ENCODE measurements at places on chromosomes 16 and 17. TPM values are rescaled to one million over a fixed set of nuclear protein-coding genes. Genes with fewer than 3 reads are reported as not detected.

GRCh38 chr17:1486802-1487695, 5.4 kb downstream of the MYO1C start:
- DNase-seq = no peak

GRCh38 chr16:6132121-6132520, 1034.5 kb upstream of the EEF2KMT start:
- DNase-seq = no peak

DNA sequence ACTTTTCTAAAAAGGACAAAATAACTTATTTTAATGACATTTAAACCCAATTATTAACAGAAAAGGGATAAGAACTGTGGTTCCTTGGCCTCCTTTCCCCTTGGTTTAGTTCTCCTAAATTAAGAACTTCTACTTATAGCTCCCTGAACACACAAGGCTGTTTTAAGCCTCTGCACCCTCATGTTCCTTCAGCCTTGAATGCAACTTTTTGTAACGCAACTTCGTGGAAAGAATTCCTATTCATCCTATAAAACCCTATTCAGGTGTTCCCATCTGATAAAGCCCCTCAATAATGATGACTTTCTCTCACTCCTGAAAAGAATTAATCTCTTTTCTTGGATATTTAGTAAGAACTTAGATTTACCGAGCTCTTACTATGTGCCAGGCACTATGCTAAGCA, 6.3 kb downstream of the STAT3 start:
- no peak for DNase-seq

- DNase-seq = no peak
These were observed 372.3 kb upstream of the SALL1 start for GRCh38 chr16:51523400-51523799.

GRCh38 chr16:30780549-30780948, 6.5 kb downstream of the ZNF629 start:
- no peak for DNase-seq

- no peak for DNase-seq
These were observed 188.7 kb downstream of the HS3ST3A1 start for GRCh38 chr17:13413001-13413400.

DNA sequence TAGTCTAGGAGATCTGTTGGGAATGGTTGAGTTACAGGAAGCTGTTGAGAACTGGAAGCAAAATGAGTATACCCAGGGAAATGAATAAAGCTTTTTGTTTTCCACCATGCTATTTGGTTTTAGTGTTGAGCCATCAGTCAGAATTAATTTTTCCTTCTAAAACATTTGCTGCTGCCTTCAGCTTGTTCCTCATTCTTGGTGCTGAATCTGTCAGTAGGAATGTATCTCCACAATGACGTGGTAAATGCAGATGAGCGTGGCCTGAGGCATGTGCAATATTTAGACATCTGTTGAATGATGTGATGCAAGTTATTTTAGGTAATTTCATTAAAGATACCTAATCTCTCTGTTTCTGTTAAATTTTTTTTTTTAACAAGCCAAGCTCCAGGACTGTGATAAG, 10.9 kb downstream of the HAPSTR1 start:
- DNase-seq = no peak

- DNase-seq = no peak
These were observed 5.4 kb downstream of the NAT9 start for GRCh38 chr17:74770498-74771318.

DNA sequence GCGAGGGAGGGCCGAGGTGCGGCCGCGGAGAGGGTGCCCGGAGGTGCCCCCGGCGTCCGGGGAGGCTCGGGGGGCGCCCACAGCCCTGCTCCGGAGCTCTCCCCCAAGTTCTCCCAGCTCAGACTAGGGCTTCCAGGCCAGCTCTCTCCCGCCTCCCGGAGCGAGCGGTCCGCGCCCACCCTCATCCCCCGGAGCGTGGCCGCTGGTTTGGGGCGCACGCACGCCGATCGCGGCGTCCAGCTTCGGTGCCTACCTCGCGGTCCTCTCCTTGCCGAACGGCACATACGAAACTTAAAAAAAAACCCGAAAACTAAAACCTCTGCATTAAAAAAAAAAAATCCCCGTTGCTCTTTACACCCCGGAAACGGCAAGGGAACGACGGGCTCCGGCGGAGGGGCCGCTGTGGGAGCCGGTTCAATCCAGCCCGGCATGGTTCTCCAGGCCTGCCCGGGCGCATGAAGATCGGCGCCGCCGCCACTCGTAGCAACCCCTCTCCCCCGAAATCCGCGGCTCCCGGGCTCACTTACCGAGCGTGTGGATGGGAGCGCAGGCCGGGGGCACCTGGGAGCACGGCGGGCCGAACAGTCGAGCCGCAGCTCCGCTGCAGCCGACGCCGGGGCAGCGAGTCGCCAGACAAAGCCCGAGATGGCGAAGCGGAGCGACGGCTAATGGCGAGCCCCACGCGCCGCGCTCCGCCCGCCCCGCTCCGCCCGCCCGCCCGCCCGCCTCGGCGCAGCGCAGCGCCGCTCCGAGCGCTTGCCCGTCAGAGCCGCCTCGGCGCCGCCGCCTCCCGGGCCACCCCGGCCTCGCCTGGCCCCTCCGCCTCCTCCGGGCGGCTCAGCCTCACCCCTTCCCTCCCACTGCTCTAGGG, 973 bp upstream of the UBTF start:
- DNase-seq = no peak

- no peak for DNase-seq
These were observed 72.6 kb downstream of the LMF1 start for GRCh38 chr16:898216-898615.

DNA sequence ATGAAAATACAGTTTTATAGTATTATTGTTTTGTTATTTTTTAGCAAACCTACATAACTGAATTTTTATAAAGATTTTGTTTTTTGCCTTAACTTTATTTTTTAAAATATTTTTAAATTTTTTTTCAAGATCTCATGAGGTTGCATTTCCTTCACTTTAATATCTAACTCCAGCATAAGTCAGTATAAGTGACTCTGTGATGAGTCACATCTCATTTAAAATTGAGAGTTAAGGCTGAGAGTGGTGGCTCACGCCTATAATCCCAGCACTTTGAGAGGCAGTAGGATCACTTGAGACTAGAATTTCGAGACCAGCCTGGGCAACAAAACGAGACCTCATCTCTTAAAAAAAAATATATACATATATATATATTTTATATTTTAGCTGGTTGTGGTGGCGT, 44.0 kb downstream of the NLK start:
- DNase-seq = no peak

- no peak for DNase-seq
These were observed 129.8 kb downstream of the NTN1 start for GRCh38 chr17:9151091-9151490.

DNA sequence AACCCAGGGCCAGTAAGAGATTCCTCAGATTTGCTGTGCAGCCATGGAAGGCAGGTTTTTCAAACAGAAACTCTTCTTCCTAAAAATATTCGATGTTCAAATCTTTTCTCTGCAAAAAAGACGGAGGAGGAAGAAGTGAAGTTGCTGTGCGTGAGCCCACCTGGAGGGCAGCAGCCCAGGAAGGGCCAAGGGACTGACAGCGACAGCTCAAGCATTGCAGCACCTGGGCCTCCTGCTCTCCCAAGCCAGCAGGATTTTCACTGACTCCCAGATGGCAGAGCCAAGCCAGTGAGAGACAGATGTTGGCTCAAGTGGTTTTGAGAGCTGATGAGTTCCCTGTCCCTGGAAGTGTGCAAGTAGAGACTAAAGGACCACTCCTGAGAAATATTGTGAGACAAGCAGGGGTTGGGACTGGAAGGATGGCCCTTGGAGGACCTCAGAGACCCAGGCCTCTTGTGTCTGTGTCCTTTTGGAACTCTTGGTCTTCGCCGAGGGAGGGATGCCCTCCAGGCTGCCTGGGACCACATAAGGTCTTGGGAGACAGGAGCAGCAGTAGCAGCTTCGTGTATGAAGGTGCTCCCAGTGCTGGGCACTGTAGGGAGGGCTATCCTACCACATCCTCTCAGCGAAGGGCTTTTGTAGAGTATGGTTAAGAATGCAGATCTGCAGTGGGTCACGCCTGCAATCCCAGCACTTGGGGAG, 29.3 kb upstream of the TNFRSF13B start:
- no peak for DNase-seq

- no peak for DNase-seq
These were observed 56.8 kb upstream of the ARL4D start for GRCh38 chr17:43341715-43342588.

- no peak for DNase-seq
These were observed 5.5 kb downstream of the DLX3 start for GRCh38 chr17:49989518-49989880.

DNA sequence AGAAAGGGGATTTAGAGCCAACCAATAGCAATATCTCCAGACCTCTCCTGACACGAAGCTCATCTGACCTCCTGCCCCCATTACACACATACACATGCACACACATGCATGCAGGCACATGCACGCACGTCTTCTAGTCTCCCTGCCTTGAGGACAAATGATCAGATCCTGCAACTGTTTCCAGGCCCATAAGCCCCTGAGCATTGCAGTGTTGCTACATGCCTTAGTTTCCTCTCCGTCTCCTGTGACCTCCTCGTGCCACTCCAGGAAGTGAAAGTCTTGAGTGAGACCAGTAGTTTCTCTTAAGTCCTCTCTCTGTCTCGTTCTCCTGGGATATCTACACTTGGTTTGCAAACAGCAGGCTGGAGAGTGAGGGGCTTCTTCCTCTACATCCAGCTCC, 8.2 kb downstream of the CIITA start:
- DNase-seq = no peak

GRCh38 chr16:30526823-30527634, 663 bp upstream of the ZNF768 start:
- DNase-seq = peak; percentile 91

GRCh38 chr17:8384801-8385378, 1.9 kb upstream of the RPL26 start:
- DNase-seq = peak; percentile 43

- DNase-seq = no peak
These were observed 6.9 kb downstream of the TMEM170A start for GRCh38 chr16:75457485-75458021.

- no peak for DNase-seq
These were observed 64.2 kb upstream of the DOC2B start for GRCh38 chr17:245611-246010.

DNA sequence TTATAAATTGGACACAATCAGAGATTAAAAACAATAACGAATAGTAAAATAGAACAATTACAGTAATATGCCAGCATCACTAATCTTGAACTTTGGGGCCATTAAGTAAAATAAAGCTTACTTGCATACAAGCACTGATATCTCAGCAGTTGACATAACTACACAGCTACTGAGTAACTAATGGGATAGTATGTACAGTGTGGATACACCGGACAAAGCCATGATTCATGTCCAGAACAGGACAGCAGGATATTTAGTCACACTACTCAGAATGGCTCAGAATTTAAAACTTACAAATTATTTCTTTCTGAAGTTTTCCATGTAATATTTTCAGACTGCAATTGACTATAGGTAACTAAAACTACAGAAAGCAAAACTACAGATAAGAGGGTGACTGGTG, 427.5 kb downstream of the CDH13 start:
- no peak for DNase-seq

- no peak for DNase-seq
These were observed 5.1 kb downstream of the TSPOAP1 start for GRCh38 chr17:58323366-58324055.

DNA sequence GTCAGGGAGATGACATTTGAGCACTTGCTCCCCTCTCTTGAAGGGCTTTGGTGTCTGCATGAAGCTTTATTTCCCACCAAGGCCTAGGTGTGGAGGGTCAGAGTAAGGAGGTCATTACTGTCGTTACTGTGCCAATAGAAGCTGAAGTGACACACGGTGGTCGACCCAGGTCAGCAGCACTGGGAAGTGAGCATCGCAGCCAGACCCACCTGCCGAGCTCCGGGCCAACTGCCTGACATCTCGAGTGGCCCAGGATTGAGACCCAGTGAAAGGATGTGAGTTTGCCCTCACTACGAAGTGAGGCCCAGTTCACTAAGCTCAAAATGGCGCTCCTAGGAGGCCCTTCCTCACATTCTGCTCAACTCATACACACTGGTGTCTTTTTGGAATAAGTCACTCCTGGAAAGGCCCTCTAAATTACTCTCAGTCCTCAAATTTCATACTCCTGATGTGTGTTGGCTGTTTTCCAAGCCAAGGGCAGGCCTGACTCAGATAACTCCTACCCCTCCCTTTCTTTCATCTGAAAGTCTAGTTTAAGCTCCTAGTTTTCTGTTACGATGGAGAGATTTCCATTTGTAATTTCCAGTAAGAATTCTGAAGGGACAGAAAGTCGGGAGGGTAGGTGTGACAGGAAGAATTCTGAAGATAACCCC, 200.4 kb downstream of the LGALS9B start:
- DNase-seq = no peak

GRCh38 chr16:14168146-14168545, 97.0 kb downstream of the MRTFB start:
- DNase-seq = no peak

GRCh38 chr17:42131981-42132432, 9.4 kb downstream of the HSPB9 start:
- peak; percentile 40 for DNase-seq

- no peak for DNase-seq
These were observed 128.6 kb downstream of the CPPED1 start for GRCh38 chr16:12675046-12675445.

DNA sequence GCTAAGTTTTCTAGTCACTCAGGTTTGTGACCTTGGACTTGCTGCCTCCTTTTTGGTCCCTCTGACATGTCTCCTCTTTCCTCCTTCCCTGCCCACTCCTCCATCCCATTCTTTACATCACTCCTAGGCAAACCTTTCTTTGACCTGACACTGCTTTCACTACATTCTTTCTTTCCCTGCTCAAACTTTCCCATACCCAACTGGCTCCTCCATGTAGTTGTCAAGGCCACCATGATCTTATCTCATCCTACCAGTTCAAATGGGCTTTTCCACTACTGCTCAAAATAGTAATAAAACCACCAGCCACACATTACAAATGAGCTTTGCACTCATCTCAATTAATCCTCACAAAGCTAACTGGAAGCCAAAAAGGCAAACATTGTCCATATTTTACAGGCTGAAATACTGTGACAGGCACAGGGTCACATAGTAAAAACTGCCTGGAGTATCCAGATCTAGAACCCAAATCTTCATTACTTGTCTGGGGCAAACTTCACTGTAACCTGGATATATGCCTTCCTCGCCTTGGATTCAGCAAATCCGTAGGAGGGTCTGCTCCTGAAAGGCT, 14.4 kb downstream of the MRPS23 start:
- DNase-seq = no peak

DNA sequence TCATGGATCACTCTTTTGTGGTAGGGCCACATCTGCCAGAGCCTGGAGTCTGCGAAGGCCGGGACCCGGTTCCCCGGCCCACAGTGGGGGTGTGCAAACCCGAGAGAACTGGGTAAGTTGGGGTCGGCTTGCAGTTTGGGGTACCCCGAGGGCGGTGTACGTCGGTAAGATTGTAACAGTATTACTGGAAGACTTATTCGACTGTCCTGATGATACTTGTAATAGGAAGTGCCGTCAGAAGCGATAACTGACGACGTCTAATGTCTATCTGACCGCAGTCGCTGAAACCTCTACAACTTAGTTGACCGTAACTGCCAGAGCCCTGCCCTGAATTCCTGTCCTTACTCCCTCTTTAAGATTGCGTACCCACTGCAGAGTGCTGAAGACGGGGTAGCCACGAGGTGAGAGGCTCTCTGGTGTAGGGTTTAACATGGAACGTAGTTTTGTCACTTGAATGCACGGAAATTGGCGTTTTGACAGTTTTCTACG, 24.0 kb downstream of the TRPV2 start:
- no peak for DNase-seq

The LRRC37B gene
- total RNA-seq = 10.4 TPM

The TMC7 gene
- total RNA-seq = 3.3 TPM

The AANAT gene
- not detected for total RNA-seq

The PRSS33 gene
- not detected for total RNA-seq

The KRT28 gene
- not detected for total RNA-seq

The TEDC2 gene
- total RNA-seq = 9.5 TPM

The RNF222 gene
- not detected for total RNA-seq

The WFDC1 gene
- total RNA-seq = not detected

The CD7 gene
- not detected for total RNA-seq

The TEKT1 gene
- total RNA-seq = not detected

The FN3K gene
- 4.2 TPM for total RNA-seq

All from pulmonary artery endothelial cell (primary cell).